ENCODE measurements at places on chromosomes 6 and 20. TPM values are rescaled to one million over a fixed set of nuclear protein-coding genes. Genes with fewer than 3 reads are reported as not detected.

Gene ALDH8A1
- 0.18 TPM for polyA plus RNA-seq

Gene TRERF1
- 3.5 TPM for polyA plus RNA-seq

Gene C6orf58
- not detected for polyA plus RNA-seq

Gene GNAS-AS1
- not detected for polyA plus RNA-seq

Gene PHACTR1
- not detected for polyA plus RNA-seq

- no peak for DNase-seq
Observed at GRCh38 chr6:2891768-2892170, 11.3 kb downstream of the SERPINB9 start.

GRCh38 chr6:121951123-121951522 is 448.3 kb upstream of the HSF2 start:
- no peak for DNase-seq

- DNase-seq: no peak
Observed at GRCh38 chr6:141282263-141282662, 850.5 kb upstream of the GJE1 start.

GRCh38 chr6:20213271-20213798 is 1.1 kb upstream of the MBOAT1 start:
- no peak for DNase-seq

DNA sequence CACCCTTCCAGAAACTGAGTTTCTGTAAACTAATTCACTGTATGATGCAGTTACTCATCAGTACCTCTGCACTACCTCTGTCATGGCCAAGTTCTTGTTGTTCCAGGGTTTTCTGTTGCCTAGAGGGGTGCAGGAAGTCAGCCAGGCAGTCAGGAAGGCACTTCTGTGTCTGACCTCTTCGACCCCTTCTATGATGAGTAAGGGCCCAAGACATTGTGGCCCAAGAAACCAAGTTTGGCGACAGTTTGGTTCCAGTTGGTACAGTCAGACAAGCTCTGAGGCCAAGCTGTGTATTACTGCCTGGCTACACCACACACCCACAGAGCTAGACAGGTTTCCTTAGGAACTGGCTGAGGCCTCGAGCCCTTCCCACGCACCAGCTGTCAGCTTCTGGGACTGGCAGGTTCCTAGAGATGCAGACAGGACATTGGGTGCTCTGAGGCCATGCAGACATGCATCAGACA is 41.2 kb downstream of the TRAF3IP2 start:
- no peak for DNase-seq

- DNase-seq: no peak
Observed at GRCh38 chr6:73182021-73182607, 43.2 kb downstream of the KHDC1L start.
